Caki2 (cell line): ENCODE measurements at places on chromosomes 7 and 10. TPM values are rescaled to one million over a fixed set of nuclear protein-coding genes. Genes with fewer than 3 reads are reported as not detected.

GRCh38 chr7:111560773-111561653 is 1.3 kb downstream of the IMMP2L start:
- peak; percentile 32 for DNase-seq

DNA sequence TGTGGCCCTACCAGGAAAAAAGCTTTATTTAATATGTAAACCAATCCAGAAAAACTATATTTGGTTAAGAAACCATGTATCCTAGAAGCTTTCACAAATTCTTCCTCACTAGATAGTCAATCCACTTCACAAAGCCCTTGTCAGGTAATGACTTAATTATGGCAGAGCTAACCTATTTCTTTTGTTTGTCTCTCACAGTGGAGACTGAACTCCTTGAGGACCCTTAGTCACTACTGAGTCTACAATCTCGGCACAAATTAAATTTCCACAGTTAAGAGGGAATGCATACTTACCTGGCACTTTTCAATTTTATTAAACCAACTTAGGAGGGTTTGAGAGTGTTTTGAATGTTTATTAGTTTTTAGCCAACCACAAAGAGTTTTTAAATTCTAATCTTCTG is 23.0 kb downstream of the WAPL start:
- no peak for DNase-seq

DNA sequence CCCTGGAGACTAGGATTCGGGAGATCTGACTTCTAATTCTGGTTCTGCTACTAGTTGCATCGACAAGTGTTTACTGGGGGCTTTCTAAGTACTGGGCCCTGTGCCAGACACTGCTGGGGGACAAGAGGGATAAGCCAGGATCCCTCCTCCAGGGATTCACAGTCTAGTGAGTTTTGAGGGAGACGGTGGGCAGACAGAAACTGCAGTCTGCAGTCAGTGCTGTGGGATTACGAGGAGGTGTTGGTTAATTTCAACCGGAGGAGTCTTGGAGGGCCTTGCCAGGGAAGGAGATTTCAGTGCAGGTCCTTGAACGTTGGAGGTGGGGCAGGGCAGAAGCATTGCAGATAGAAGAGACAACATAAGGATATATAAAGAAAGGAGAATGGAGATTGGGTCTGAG is 3.5 kb upstream of the KCNH2 start:
- DNase-seq, result no peak

- DNase-seq, result no peak
These were observed 34.8 kb downstream of the BNIP3 start for GRCh38 chr10:131946880-131947279.

GRCh38 chr7:157056957-157057902 is 46.8 kb upstream of the MNX1 start:
- no peak for DNase-seq

DNA sequence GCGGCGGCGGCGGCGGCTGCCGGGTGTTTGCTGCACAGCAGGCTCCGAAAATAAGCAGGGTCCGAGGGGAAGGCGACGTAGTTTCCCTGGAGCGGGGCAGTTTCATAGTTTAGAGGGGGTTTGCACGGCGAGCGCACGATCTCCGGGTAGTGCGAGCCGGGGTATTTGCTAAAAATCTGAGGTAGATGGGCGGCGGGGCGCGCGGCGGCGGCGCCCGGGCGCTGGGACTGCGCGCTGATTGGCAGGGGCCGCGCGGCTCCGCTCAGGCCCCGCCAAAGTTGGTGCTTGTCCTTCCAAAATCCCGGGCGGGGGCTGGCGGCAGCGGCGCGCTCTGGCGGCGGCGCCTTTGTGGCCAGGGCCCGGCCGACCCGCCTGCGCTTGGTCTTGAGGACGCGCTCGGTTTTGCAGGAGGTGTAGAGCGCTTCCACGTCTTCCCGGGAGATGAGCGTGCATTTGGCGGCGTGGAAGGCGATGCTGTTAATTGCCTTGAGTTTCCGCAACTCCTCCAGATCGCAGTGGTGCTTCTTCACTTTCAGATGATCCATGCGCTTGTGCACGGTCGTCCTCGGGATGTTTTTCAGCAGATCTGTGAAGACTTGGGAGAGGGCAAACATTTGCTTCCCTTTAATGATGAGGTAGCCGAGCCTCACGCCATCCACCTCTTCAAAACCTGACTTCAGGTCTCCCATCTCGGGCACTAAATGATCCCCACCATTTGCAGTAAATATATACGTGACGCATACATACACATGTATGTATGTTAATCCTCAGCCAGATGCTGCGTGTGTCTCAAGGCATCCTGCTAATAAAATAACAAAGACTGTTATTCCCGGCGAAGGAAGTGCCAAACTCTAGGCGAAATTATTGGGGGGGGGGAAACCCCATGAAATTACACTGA is 8.1 kb downstream of the SKIDA1 start:
- DNase-seq, result peak; percentile 77

- DNase-seq, result no peak
These were observed 6.2 kb downstream of the GIGYF1 start for GRCh38 chr7:100687751-100688300.

DNA sequence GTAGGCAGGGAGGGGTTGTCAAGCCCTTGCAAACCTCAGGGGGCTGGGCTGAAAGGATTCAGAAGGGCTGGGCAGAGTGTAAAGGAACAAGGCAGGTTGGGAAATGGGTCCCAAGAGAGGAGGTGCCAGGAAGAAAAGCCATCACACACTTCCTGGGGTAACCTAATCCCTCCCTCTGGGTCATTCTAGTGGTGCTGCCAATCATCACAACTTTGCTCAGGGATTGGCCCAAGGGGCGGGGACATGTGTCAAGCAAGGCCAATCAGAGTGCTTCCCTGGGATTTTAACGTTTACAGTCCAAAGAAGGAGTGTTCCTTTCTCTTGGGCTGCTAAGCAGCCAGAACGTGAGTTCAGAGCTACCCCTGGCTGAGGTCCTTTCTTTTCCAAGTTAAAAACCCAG is 57.1 kb upstream of the NPTX2 start:
- DNase-seq, result no peak

DNA sequence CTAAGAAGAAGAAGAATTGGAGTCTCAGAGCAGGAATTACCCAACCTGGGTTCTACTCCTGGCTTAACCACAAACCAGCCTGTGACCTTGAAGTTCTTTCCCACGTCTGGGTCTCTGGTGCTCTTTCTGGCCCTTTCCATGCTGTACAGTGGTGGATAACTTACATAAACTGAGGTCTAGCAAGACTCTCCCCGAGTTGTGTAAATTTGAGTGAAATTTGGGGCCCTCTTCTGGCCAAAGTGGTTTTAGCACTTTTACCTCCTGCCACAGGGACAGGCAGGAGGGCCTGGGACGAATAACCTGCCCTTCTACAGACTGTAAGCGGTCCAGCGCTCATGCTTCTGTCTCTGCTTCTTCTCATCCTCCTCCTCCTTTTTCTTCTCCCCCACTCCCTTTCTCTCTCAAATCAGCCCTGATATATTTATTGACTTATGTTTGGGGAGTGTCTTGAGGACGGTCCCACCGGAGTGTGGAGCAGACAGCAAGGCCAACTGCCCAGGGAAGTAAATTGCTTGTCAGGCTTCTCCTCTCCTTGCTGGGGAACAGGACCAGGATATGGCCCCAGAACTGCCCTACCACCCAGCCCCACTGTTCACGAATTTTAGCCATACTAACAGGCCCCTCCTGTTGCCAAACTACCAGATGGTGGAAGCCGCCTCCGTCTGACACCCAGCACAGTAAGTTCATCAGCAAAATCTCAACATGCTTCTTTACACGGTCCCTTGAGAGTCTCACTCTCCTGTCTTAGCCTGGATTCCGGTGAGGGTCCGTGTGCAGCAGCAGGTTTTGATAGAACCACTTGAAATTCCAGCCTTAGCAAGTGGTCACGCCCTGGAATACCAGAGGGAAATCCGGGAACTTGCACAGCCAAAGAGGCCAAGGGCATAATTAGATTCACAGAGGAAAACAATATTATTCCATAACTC is 4.0 kb upstream of the SH3PXD2A start:
- DNase-seq, result peak; percentile 66

DNA sequence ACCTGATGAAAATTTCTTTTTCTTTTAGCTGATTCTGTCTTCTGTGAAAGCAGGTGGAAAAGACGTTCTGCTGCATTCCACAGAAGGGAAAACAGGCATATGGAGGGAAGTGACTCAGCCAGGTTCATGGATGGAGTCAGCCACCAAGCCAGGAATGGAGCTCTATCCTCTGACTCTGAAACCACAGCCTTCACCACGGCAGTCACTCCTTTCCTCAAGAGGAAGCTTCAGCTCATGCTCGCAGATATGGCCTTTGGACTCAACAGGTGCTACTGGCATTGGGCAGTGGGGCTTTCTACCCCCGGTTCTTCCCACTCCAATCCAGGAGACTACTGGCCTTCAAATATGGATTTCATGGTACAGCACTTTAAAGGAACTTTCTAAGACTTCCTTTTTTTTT is 11.5 kb upstream of the PLAU start:
- peak; percentile 51 for DNase-seq

Gene FAM180A
- 0.84 TPM in 1 of 2 replicates, not detected in the other for total RNA-seq

GRCh38 chr7:514651-515598 is 4.7 kb downstream of the PDGFA start:
- DNase-seq, result no peak

Gene PRLHR
- total RNA-seq, result not detected in 2 replicates

- DNase-seq, result no peak
These were observed 46.1 kb upstream of the ZMIZ1 start for GRCh38 chr10:79022565-79023230.

- no peak for DNase-seq
These were observed 637.7 kb downstream of the ZNF716 start for GRCh38 chr7:58087536-58088190.

Gene CPN1
- not detected in 2 replicates for total RNA-seq

Gene TMEM236
- 0.14 TPM in 1 of 2 replicates, not detected in the other for total RNA-seq

- DNase-seq, result no peak
These were observed 75.9 kb downstream of the HIBADH start for GRCh38 chr7:27586825-27587224.

Gene GJD4
- not detected in 2 replicates for total RNA-seq

- no peak for DNase-seq
These were observed 61.5 kb downstream of the FZD1 start for GRCh38 chr7:91325726-91326125.

DNA sequence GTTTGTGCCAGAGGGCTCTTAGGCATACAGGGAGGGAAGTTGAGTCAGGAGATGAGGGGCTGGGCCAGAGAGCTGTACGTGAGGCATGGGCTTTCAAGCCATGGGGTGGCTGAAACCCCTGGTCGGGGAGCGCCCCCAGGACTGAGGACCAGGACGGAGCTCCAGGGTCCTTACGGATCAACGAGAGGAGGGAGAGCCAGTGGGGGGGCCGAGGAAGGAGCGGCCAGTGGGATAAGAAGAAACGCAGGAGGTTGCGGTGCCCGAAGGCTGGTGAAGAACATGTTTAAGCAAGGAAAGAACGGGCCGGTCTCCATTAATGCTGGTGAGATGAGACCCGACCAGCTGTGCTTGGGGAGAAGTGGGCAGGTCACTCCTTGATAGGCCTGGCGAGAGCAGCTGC is 43.6 kb upstream of the BHLHA15 start:
- no peak for DNase-seq

DNA sequence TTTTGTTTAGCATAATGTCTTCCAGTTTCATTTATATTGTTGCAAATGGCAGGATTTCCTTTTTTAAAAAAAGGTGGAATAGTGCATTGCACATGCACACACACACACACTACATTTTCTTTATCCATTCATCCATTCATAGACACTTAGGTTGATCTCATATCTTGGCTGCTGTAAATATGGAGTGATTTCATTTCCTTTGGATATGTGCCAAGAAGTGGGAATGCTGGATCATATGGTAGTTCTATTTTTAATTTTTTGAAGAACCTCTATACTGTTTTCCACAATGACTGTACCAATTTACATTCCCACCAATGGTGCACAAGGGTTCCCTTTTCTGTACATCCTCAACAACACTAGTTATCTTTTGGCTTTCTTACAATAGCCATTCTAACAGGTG is 68.9 kb downstream of the EBLN1 start:
- DNase-seq, result no peak

Gene MYO3A
- 4.5 TPM in 2 replicates for total RNA-seq

DNA sequence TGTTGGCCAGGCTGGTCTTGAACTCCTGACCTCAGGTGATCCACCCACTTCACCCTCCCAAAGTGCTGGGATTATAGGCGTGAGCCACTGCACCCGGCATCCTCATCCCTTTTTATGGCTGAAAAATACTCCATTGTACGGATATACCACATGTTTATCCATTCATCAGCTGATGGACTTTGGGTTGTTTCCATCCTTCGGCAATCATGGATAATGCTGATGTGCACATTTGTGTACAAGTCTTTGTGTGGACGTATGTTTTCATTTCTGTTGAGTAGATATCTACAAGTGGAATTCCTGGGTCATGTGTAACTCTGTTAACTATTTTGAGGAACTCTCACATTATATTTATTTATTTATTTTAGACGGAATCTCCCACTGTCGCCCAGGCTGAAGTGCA is 5.7 kb upstream of the UCMA start:
- DNase-seq, result no peak

Gene SYT15
- not detected in 2 replicates for total RNA-seq

Gene NPC1L1
- not detected in 2 replicates for total RNA-seq

DNA sequence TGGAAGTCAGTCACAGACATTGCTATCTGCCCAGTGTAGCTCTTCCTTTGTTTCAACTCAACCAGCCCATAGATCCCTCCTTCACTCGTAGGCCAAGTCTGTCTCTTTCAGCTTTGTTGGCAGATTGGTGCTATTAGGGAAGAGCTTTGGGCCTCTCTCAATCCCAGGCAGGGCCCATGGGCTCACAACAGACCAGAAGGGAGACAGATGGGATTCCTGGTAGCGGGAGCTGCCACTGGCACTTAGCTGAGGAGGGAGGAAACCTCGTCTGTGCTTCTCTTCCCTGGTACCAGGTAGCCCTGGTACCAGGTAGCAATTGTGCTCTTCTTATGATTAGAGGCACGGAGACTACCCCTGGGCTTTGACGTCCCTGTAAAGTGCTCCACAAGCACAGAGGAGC is 592.0 kb downstream of the TYW1 start:
- DNase-seq, result no peak

Gene CYP3A4
- not detected in 2 replicates for total RNA-seq

GRCh38 chr10:121710207-121710606 is 112.0 kb upstream of the FGFR2 start:
- no peak for DNase-seq

Gene ABCA13
- 2.8 and 6.3 TPM in 2 replicates for total RNA-seq

GRCh38 chr10:98492763-98493162 is 46.0 kb upstream of the HPS1 start:
- DNase-seq, result no peak

Gene PPP1R17
- not detected in 2 replicates for total RNA-seq

- no peak for DNase-seq
These were observed 3.7 kb downstream of the FGF8 start for GRCh38 chr10:101772017-101772894.
